ENCODE measurements at places on chromosomes 1 and 21. TPM values are rescaled to one million over a fixed set of nuclear protein-coding genes. Genes with fewer than 3 reads are reported as not detected.

The PUSL1 gene
- 15.9 TPM for total RNA-seq

The BATF3 gene
- 1.5 TPM for total RNA-seq

The RSPO1 gene
- not detected for total RNA-seq

- no peak for DNase-seq
These were observed 107.9 kb downstream of the FGGY start for GRCh38 chr1:59404796-59405195.

GRCh38 chr21:32349333-32349944 lies 43.4 kb downstream of the URB1 start:
- no peak for DNase-seq

- DNase-seq = no peak
These were observed 143.2 kb downstream of the CLEC20A start for GRCh38 chr1:178353524-178353923.

- DNase-seq = no peak
These were observed 21.9 kb downstream of the CLCA2 start for GRCh38 chr1:86445919-86446318.

- DNase-seq = no peak
These were observed 69.0 kb downstream of the HMGB4 start for GRCh38 chr1:33932871-33933270.

GRCh38 chr1:53465023-53465957 lies 6.1 kb downstream of the DMRTB1 start:
- DNase-seq = no peak

Measured in MCF 10A (cell line).